ENCODE measurements at places on chromosomes 4 and X.

GRCh38 chr4:6492861-6493657 lies 20.6 kb upstream of the PPP2R2C start:
- DNase-seq, result no peak

GRCh38 chrX:133543654-133544053 lies 128.4 kb upstream of the GPC4 start:
- DNase-seq, result no peak

DNA sequence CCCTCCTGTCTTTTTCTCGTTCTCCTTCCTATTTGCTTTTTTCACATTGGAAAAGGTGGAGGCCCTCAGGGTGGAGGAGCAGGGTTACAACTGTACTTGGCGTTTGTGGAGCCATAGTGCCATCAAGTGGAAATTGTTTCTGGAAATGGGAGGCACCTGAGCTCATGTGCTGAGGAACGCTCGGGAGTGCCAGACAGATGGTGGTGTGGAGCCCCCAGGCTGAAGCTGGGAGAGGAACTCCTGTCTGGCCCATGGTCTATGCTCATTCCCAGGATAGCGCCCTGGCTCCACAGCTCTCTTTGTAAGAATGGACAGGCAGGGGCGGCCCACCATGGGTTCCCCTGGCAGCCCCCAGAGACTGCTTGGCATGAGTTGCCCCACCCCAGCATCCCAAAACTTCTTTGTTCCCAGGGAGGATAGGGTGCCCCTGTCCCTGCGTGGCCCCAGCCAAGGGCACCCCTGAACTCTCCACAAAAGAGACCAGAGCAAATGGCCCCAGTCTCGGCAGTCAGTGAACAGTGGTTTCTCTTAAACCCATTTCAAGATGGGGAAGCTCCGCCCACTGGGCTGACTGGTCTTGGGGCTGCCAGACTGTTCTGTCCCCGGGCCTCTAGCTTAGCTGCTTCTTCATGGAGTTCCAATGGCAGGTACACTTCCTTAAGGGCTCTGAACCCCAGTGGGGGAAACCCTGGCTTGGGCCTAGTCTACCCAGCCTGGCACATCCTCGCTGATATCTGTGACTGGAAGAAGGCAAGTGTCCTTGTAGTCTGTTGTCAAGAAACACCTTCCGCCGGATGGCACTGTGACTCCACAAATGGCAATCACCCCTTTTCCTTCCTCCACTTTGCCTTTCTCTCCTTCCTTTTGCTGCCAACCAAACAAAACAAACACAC lies 70.1 kb downstream of the NBDY start:
- DNase-seq, result no peak

DNA sequence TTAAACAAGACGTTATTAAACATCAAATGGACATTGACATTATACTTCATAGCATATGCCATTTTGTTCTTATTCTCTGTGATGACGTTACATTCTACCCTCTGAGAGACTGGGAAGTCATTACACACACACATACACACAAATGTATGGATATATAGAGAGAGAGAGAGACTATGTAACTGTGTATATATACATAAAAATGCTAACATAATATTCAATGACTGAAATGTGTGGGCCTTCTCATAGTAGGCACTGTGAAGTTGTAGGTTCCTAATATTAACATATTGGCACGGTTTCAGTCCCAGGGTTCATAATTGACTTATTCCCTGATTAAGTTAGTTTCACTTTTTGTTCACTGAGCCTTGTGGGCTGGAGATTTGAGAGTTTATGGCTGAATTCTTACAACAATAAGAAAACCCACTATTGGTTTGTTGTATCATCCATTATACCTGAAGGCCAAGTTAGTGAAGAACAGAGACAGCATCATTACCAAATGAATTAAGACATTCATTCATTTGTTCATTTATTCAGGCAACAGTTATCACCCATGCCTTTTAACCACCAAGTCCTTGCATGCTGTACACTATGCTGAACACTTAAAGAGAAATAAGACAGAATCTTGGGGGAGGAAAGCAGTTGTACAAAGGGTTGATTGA lies 68.5 kb downstream of the GAB1 start:
- no peak for DNase-seq

DNA sequence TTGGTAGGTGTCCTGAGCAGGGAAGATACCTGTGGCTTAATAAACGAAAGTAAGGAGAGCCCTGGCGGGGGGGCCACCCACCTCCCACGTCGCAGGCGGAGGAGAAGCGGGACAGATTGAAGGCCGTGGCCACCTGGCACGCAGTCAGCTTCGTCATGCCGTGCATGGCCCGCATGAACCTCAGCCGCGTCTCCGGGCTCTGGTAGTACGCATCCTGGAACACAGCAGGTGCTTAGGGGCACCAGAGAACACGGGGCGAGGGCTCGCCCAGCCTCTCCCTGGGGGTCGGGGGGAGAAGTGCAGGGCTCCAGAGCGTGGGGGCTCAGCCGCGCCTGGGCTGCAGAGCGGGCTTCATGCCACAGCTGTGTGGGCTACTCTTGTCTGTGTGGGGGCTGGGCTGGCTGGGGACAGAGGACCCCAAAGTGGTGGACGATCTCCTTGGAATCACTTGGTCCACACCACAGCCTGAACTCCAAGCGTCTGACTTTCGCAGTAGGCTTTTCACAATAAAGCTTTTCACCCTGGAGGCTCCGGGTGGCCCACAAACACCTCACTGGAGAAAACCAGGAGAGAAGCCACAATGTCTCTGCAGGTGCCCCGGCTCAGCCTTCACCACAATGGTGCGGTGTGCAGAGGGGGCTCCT lies 27.1 kb upstream of the SLC25A6 start:
- no peak for DNase-seq

DNA sequence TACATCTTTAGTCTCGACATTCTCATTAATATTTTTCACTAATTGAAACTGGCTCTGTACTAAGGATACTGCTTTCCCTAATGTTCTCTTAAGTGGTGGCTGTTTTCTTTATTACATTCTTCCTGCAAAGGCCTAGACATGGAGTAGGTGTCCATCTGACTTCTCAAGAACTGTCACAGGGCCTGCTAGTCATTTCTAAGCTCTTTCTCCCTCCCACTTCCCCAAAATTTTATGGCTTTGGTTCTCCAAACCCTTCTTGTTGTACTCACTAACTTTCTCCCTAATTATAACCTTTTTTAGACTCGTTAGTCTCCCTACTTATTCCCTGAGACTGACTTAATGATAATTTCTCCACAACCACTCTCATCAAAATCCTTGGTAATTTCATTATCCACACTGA lies 133.3 kb downstream of the SPOCK3 start:
- DNase-seq, result no peak

DNA sequence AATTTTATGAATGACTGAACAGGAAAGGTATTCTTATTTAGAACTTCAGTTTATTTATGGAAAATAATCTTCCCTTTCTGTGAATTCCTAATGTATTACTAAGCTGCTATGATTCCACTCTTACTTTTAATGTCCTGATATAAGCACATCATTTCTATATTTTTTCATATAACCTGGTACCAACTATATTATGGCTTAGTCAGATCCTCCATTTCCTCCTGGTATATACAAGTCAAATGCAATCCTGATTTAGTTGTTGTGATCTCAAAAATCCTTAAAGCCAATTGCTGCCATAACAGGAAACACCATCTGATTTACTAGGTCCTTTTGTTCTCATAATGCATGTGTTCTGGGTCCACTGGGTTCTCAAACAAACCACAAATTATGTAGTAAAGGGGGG lies 26.8 kb downstream of the TRMT2B start:
- DNase-seq, result no peak

DNA sequence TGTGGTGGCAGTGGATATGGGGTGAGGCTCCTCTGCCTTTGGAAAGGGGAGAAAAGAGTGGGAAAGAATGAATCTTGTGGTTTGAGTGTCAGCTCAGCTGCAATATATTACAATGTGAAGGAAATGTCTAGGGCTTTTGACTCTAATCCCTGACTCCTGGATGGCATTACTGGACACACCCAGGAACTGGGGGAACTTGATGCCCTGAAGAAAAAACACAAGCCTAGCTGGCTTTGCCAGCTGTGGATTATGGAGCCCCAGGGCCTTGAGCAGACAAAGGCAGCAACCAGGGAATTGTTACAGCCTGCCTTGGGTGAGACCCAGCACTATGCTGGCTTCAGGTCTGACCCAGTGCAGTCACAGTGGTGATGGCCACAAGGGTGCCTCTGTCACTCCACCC lies 57.1 kb upstream of the CYSLTR1 start:
- DNase-seq, result peak; percentile 14

- DNase-seq, result no peak
Measured at GRCh38 chrX:24676403-24677024, 17.2 kb upstream of the POLA1 start.

GRCh38 chr4:92600638-92601037 lies 296.9 kb downstream of the GRID2 start:
- no peak for DNase-seq

GRCh38 chrX:70176938-70177533 lies at the start of gene DGAT2L6:
DGAT2L6 (plus strand) TSS chrX:70177483; CDS start chrX:70177583, 100 bp downstream.
- DNase-seq, result no peak

DNA sequence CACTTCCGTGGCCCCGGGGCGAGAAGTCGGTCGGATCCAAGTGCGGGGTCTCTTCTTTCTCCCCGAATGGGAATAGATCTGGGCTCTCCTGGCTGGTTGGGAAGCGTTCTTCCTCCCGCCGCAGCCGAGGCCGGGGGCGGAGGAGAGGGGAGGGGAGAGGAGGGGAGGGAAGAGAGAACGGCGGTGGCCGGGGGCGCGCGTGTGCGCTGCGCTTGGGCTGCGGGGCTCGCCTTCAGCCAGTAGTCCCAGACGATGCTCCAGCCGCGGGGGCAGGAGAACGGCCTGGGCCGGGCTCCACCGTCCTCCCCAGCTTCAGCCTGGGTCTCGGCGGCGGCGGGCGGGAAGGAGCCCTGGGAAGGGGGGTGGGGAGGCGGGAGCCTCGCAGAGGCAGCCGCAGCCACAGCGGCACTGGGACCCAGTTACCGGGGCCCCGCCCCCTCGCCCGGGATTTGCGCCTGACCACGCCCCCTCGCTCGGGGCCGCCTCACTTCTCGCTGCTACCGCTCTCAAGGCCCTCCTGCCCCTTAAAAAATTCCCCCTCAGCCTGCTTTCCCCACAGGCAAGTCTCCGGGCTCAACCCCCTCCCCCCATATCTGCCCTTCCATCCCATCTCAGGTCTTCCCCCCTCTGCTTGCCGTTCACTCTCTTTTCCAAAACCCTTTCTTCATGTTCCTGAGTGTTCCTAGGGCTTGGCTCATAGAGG lies at the start of gene FGD1:
FGD1 (minus strand) TSS at position 421 of the 703 bp plus-strand sequence. CDS start 802 bp downstream, outside the sequence.
- DNase-seq, result no peak

DNA sequence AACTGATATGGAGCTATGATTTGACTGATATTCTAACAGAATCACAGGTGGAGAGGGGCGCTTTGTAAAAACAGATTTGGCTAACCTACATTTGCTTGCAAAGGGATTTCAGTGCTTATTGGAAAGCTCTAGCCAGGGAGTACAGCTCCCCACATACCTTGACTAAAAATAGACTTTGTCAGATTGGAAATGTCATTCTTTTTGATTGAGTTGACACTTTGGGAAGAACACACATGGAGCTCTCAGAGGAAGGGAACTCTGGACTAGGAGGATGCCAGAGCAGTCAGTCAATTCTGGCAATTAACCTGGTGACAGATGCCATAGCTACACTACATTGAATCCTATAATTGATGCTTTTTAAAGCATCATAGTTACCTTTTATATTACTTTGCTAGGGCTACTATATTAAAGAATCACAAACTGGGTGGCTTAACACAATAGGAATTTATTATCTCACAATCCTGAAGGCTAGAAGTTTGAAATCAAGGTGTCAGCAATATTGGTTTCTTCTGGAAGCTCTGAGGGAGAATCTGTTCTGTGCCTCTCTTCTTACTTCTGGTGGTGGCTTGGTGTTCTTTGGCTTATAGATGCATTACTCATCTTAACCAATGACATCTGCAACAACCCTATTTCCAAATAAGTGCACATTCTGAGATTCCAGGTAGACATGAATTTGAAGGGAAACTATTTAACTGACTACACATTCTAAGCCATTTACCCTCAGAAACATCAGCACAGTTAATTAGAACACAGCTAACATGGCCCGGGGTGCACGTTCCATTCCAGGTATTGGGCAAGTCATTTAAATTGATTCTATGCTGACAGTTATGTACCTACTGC lies 8.4 kb upstream of the HERC3 start:
- no peak for DNase-seq

DNA sequence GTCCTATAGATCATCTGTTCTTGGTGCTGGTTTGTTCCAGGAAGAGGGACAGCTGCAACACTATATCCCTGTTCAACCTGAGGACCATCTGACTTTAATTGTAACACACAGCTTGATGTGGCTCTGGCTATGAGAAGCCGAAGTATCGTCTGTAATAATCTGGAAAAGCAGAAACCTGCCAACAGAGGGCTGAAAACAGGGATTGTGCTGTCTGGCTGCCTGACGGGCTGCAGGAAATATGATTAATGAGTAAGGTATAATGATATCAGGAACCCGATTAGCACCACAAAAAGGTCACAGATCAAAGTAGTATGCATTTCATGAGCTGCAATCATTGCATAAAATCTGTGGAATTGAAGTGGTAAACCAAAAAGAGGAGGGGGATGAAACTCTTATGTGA lies 170.4 kb upstream of the MAB21L2 start:
- DNase-seq, result no peak

DNA sequence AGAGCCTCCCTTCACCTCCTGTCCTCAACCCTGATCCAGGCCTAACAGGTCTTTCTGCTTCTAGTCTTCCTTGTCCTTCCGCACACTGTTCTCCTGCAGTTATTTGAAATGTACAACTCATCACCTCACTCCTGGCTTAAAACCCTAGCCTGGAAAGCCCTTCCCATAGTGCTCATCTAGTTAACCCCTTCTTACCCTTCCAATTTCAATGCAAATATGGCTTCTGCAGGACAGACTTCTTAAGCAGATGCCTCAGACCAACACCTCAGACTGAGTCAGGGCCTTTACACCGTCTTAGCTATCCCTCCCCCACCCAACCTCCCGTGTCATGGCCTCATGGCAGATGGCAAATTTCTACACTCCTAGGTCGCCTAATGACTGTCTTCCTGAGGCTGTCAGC lies 130.4 kb downstream of the BCOR start:
- no peak for DNase-seq

GRCh38 chr4:145731028-145731427 lies 51.1 kb downstream of the C4orf51 start:
- DNase-seq, result no peak

DNA sequence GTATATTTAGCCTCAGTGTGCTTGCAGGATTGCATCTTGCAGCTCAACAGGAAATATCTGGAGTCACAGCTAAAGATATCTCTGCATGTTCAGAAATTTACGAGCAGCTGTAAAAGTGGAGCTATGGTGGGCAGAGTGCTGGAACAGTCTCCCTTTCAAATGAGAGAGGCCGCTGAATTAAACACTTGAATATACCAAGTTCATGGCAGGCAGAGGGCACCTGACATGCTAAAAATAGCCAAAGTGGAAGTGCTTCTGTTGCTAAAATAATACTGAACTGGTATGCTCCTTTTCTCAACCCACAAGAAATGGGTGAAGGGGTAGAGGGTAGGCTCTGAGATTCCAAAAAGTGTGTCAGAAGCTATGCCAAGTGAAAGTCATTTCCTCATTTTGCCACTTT lies 98.1 kb downstream of the MGST2 start:
- DNase-seq, result no peak

DNA sequence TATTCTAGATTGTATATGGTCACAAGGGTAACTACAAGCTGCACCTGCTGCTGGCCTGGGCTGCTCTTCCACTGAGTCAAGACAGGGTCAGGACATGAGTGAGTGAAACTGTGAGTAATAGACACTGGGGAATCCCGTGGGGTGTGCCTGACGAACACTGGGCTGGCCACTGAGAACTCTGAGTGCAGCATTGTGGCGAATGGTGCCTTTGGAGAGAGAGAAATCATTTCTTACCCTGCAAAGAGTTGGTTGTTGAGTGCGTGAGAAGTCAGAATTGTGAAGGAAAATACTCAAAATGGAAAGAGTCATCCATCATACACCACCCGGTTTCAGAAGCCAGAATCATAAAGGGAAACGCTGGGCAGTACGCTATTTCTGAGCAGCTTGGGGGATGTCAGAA lies 43.1 kb upstream of the LSM6 start:
- no peak for DNase-seq

Measured in HS-27A (cell line).